ENCODE measurements at places on chromosomes 4 and X.

GRCh38 chr4:7823416-7823824 is 116.2 kb downstream of the AFAP1 start:
- DNase-seq, result no peak

GRCh38 chrX:40012039-40012867 is 85.5 kb downstream of the BCOR start:
- DNase-seq, result no peak

DNA sequence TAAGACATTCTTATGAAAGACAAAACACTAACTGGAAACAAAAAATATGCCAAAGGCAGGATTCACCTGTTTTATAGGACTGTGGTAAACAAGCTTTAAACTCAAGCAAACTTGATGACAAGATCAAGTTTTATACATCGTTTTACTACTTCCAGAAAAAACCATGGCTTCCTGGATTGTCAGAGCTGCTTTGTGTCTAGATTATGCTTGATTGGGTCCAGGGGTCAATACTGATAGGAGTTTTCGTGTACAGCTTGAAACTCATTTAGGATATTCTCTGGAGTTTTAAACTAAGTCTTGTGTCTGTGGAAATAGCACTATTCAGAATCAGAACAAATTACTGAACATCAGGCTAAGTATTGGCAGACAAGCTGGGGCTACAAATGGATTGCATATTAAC is 13.0 kb downstream of the HCCS start:
- DNase-seq, result no peak

GRCh38 chr4:6955261-6955911 is 45.8 kb downstream of the TBC1D14 start:
- DNase-seq, result no peak

DNA sequence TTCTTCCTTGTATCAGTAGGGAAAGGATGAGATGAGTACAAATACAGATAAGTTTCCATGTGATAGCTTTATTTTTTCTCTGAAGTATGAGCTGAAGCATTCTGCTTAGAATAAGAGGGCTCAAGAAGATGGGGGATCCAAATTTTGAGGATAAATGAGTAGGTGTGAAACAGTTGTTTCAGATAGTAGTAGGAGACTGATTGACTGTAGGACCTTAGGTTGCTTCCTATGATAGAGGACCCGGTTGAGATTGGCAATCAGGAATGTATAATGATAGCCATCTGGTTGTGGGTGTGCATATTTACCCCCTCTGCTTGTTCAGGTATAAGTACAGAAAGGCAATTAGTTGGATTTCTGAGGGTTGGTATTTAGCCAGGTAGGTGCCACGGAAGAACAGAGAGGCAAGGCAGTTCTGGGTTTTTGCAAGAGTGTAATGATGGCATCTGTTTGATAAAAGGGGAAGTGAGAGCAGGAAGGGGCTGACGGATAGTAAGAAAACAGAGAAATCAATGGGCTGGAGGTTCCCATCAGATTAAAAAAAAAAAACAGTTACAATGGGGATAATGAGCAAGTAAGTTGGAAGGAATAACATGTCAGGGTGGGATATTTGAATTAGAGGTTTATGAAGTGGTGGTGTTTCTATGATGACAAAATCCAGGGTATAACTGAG is 13.7 kb downstream of the OCRL start:
- DNase-seq, result no peak

DNA sequence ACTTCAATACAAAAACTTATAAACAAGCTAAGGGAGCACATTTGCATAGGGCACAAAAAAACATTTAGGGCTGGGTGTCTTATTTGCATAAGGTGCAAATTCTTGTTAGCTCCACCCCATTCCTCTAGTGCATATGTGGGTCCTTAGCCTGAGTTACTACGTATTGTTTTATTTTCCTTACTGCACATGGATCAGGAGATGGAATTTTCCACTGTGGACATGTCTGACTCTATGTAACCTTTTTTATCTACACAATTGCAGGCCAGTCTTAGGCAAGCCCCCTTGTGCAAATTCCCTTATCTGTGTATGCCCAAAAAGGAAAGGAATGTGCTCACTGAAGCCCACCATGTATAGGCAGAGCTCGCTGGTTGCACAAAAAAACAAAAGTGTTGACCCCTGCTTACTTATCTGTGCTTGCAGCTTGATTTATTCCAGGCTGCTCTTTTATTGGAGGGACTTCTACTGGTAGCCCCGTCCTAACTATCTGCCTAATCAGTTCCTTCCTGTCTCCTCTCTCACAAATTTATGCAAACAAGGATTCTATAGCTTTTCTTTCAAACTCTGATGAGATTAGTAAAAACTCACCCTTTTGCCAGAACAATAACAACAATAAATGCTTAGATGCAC is 359.0 kb upstream of the MAGEB16 start:
- DNase-seq, result no peak

GRCh38 chr4:58163156-58163555 is 1053.0 kb upstream of the IGFBP7 start:
- DNase-seq, result no peak

GRCh38 chrX:148784137-148784536 is 283.7 kb downstream of the AFF2 start:
- no peak for DNase-seq

DNA sequence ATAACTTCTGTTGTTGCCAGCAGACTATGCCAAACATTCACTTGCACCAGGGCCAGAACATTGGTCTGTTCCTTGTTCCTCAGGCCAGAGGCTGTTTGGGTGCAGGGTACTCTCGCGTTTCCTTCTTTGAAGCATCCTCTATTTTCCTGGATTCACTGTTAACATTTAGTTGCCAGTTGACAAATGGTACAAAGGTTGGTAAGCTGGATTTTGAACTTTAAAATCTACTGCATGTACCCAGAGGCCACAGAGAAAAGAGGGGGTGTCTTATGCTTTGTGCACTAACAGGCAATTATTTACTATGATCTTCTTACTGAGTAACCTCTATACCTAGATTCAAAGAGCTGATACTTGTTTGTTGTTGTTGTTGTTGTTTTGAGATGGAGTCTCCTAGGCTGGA is 12.8 kb upstream of the SAT1 start:
- no peak for DNase-seq

DNA sequence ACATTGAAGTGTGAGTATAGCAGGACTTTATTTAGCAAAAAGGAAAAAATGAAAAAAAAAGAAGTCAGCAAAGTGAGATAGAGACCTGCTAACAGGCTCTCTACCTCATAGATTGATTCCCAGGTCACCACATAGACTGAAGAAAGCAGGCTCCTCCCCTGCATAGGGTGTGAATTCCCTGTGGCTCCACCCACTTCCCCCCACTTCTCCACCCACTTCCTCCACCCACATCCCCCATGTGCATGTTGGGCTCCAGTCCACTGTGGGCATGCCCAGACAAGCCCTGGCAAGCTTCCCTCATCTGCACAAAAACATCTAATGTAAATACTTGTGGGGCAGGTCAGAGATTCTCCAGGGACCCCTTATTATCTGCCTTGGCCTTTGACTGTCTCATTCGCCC is 97.8 kb downstream of the TMEM47 start:
- DNase-seq, result no peak

DNA sequence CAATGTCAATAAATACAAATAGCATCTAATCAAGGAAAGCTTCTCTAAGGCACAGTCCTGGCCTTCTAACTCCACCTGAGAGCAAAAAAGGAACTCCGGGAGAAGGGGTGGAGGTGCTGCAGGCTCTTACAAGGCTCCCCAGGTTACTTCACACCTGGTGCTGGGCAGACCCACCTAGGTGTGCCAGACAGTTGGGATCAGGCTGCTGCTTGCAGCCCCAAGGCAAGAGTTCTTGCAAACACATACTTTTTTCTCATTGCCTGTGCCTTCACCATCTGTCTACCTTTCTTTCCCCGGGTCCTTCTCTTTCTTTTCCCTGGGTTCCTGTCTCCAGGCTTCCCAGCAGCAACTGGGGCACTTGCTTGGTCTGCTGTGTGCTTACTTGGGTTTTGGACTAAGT is 81.4 kb upstream of the STIM2 start:
- no peak for DNase-seq

DNA sequence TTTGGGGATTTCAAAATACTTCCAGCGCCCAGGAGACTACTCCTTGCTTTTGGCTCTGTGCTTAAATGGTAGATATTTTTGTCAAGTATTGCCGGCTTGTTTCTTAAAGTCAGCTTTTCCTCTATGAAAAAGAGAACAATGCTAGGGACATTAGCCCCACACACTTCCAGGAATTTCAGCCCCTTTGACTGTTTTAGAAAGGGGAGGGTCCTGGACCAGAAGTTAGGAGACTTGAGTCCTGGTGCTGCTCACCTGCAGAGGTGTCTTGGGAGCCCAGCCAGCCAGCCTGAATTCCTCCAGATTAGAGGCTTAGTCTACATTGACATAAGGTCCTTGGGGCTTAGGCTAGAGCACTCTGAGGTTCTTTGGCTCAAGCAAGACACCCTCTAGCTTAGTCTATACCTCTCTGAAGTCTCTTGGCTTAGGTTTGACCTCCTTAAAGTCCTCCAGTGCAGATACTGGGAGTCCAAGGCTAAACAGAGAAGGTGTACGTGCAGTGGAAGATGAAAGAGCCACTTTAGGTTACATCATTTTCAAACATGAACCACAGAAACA is 1.6 kb upstream of the SETD7 start:
- no peak for DNase-seq

- no peak for DNase-seq
Observed at GRCh38 chrX:750263-750662, 119.7 kb downstream of the SHOX start.

DNA sequence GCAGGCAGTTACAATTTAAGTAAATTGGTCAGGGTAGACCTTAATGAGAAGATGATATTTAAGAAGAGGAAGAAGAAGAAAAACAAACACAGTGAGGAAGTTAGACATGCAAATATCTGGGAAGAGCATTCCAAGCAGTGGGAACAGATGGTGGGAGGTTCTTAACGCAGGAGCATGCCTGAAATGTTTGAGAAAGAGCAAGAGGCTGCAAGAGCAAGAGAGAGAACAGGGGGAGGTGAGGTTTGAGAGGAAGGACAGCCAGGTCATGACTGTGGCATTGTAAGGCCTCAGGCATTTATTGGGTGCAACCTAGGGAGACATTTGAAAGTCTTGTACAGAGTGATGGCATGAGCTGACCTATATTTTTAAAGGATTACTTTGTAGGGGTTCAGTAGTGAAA is 136.0 kb downstream of the UGT8 start:
- DNase-seq, result no peak

DNA sequence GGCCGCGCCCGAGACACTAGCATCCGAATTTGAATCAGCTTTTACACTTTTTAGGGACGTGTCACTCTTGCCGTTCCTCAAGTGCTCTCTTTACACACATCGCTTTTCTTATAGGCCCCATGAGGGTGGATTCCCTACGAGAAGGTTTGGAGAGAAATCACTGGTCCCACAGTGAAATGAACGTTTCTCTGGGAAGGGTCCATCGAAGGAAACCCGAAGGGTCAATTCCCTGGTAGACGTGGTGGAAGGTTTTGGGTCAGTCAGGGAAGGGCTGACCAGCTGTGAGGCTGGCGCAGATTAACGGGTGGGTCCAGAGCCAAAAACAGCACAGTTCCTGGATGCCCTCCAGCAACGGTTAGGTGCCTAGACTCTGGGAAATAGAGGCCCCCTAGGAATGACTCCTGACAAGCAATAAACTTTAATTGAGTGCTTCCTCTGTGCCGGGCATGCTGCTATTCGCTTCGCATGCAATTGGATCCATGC is 35.9 kb downstream of the ETDC start:
- no peak for DNase-seq

DNA sequence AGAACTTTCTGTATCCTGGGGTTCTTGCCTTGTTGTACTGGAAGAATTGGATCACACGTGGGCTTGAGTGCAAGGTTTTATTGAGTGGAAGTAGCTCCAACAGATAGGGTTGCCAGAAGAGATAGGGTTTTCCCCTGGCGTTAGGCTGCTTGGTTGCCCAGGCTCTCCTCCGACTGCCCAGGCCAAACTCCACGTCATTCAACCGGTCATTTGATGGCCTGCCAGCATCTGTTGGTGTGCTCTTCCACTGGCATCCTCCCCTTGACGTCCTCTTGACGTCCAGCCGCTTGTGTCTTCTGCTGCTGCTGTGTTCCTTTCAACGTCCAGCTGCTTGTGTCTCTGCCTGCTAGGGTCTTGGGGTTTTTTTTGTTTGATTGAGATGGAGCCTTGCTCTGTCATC is 340.3 kb upstream of the ZCCHC13 start:
- DNase-seq, result no peak

DNA sequence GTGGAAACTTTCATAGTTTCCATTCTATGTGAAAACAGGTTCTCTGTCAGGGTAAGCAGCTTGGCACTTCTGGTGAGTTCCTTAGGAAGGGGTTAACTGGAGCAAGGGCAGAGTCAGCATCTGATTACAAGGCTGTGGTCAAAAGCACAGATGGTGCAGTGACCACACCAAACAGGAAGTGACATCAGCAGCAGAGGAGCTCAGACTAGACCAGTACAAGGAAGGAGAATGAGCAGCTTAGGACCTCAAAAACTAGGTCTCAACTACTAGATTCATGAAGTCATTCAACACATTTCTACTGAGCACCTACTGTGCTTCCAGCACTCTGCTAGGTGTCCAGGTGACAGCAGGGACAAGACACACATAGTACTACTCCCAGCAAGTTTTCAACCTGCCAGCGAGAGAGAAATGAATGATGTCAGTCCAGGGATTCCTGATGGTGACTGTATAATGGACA is 130.2 kb downstream of the AMELX start:
- no peak for DNase-seq

DNA sequence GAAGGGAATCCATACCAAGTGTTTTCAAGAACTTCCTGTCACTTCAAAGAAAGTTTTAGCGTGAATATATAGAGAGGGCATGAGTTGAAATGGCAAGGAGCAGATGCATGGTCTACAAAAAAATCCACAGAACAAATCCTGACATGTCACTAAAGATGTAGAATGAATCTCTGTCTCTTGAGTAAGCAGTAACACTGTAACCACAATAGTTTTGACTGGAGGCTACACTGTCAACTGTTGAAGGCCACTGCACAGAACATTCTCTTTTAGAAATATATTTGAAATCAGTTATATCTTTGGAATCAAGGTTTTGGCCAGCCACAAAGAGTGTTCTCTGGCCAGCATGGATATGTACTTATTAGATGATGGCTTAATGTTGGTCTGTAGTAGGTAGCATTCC is 83.8 kb downstream of the VCX3B start:
- DNase-seq, result no peak

DNA sequence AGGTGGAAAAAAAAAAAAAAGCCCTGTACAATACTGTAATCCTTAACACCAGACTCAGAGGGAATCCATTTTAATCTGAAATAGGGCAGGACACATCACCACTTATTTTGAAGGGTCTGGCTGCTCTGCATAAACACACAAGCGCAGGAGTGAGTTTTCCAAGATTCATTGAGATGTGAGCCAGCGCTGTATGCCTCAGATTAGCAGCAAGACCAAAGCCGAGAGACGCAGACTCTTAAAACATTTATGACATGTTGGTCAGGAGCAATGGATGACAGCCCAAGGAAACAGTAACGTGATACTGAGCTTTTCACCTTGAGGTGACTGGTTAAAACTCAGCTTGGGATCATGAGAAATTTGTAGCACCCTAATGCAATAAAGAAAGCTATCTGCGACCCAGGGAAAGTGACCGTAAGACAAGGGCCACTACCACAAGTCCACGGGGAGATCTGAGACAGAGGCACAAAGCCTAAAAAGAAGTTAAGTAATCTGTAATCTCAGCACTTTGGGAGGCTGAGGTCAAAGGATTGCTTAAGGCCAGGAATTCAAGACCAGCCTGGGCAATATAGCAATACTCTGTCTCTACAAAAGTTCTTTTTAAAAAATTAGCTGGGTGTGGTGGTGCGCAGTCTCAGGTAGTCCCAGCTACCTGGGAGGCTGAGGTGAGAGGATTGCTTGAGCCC is 210.6 kb downstream of the COL25A1 start:
- DNase-seq, result no peak
